Memory B cell (primary cell): ENCODE measurements at places on chromosomes 7 and 10.

GRCh38 chr7:51701935-51702334 lies 385.3 kb upstream of the COBL start:
- DNase-seq, result no peak

DNA sequence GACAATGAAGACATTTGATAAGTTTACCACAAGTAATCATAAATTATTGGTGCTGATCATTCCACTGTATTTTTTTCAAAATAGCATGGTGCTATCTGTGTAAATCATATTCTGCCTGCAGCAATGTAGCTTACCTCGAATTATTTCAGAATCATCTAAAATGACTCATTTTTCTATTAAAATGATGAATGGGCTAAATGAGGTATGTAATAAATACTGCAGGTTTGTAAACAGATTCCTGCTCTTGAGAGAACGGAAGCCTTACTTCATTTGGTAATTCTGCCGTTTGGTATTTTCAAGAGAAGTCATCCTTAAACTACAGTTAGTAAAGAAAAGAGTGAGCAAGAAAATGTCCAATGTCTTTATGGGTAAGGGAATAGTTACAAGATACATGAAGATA lies 115.9 kb downstream of the CHCHD3 start:
- DNase-seq, result no peak

DNA sequence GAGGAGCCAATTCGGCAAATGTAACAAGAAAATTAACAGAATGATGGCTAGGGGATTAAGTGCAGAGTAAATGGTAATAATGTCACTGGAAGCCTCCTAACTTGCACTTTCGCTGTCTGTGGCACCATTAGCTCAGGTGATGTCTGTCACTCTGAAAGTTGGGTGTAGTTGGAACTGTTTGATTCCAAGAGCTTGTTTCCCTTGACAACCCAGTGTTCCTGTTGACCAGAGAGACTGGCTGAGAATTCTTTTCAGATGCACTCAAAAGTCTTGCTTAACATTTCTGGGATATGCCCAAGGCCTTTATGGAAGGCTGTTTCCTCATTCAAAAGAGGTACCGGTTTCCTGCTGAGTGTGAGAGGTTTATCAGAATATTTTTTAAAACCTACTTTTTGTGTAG lies 49.6 kb downstream of the PLPP4 start:
- DNase-seq, result no peak

GRCh38 chr7:104943502-104944343 lies 70.3 kb upstream of the KMT2E start:
- peak; percentile 35 for DNase-seq

DNA sequence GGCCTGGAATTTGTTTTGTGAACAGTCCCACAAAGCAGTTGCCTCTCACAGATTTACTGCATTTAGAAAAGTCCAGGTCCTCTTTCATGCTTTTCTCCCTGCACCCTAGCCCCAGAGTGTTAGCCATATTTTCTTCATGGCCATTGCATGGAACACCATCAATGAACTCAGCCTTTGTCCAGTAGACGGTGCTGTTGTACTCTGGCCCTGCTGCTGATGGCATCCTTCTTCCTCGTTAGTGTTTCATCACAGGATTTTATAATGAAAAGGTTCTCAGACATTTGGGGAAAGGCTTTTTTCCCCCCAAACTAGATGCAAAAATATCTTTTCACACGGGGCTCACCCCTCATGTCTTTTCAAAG lies 93.0 kb upstream of the SLC25A13 start:
- no peak for DNase-seq

GRCh38 chr7:110205899-110206298 lies 885.0 kb upstream of the LRRN3 start:
- DNase-seq, result no peak

DNA sequence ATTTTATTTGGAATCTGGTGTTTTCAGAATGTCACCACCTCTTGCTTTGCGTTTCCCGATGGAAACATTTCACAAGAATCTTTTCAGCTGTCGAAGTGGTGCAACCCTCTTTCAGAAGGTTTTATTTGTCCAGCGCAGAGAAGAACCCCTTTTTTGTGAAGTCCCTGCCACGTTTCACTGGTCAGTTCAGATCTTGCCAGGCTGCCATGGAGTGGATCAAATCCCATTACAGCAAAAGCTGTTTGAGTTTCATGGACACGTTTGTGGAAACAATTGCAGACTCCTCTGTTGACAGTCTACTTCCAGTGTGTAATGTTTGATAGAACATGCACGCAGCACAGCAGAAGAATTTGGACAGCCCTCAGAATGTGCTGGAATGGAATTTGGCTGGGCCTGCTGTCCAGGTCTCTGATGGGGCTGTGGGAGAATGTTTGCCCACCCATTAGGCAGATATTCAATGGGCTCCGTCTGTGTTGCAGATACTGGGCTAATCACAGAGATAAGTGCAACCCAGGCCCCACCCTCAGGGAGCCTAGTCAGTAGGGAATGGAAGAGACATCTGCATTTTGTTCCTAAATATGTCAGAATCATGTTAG lies 143.2 kb downstream of the GRK5 start:
- DNase-seq, result no peak

DNA sequence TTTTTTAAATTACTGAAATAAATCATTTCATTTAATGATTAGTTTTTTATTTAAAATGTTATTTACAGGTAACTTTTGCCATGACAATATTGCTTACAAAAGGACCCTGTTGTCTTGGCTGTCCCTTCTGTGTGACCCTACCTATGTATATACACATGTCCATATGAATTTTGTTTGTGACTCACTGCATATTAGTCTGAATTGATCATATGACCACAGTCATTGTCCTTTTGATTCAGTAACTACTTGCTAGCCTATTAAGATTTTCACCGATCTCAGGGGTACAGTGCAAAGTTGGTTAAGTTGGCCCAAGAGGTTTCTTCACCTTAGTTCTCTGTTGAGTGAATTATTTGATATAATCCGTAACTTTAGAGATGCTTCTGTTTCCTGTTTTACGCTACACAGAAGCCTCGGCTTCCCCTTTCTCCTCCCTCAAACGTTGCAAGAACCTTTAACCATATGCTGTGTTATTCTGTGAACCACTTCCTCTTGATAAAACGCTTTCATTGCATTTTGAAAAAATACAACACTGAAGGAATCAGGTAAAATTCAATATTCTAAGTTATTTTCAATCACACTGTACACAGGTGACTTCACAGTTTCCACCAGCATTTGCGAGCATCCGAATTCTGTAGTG lies 43.9 kb downstream of the APBB1IP start:
- peak; percentile 56 for DNase-seq

DNA sequence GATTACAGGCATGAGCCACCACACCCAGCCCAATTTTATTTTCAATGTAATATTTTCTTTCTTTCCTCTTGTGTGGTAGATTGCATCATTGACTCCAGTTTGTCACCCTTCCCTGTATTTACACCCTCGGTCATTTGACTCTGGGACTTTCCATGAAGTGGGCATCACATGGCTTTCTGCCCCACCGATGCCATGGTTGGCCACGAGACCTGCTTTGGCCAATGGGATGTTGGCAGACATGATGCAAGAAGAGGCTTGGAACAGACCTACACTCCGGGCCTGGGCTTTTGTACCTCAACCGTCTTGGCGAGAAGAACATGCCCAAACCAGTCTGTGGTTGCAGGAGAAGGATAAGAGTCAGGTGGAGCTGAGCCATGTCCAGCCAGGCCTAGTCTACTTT lies 38.8 kb upstream of the CACUL1 start:
- no peak for DNase-seq

- no peak for DNase-seq
These were observed 57.6 kb downstream of the MEOX2 start for GRCh38 chr7:15628876-15629275.

GRCh38 chr10:14385596-14386593 lies 55.2 kb upstream of the FRMD4A start:
- no peak for DNase-seq

- DNase-seq, result no peak
These were observed 47.0 kb downstream of the SRI start for GRCh38 chr7:88172842-88173241.

GRCh38 chr10:101380353-101381017 lies 26.5 kb downstream of the BTRC start:
- DNase-seq, result no peak

GRCh38 chr7:46256870-46257661 lies 336.0 kb upstream of the IGFBP3 start:
- no peak for DNase-seq

DNA sequence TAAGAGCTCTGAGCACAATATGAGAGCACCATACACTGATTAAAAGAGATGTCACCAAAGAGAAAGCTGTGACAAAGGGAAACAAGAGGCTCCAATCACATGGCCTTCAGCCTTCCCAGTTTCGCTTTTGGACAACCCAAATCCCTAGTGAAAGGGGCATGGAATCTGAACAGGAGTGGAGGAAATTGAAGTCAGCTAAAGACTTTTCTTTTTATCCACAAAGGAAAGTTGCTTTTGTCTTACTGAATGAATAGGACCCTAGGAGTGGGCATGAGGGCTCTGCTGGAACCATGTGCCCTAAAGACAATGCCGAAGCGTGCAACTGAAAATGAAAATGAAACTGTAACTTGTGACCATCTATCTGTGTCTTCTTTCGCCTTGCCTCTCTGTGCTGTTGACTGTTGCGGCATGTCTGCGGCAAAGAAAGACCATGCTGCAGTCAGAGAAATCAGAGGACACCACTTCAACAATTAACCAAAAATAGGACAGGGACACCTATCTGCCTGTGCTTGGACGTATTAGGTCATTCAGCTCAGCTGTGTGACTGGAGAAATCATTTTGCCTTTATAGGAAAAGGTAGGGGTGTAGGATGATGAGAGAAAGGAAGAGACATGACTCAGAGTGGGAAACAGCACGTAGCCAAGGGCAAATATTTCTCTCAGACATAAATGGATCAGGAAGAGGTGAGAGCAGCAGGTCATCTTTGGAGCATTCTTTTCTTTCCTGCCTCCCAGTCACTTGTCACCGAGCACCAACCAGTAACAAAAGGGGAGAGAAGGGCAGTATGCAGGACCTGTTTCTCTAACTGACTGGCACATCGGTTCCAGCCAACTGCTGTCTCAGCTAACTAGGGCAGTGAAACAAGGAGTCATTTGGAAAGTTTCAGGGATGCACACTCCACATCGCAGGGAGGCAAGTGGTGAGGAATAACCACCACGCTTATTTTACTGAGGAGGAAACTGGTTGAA lies 12.3 kb downstream of the CAV2 start:
- peak; percentile 22 for DNase-seq

DNA sequence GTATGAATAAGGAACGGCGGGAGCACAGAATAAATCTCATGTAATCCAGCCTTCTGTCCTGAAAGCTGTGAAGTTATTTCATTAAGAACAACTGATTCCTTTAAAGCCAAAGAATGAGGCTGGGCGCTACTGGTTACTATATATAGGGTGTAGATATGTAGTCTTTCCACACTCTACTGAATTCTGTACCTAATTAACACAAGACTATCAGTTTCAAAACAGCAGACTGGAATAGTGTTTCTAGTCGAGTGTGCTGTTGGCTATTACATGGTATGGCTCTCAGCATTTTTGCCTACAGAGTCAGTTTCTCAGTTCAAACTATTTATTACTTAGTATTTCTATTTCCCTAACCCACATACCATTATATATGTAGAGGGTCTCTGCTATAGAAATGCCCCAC lies 163.3 kb downstream of the THSD7A start:
- DNase-seq, result no peak

- DNase-seq, result no peak
These were observed 168.5 kb downstream of the NOC3L start for GRCh38 chr10:94194256-94194655.

- DNase-seq, result no peak
These were observed 39.1 kb upstream of the FGL2 start for GRCh38 chr7:77238703-77239136.

- no peak for DNase-seq
These were observed 336.6 kb downstream of the HPSE2 start for GRCh38 chr10:98899018-98899417.

GRCh38 chr10:133143200-133143533 lies 16.9 kb upstream of the KNDC1 start:
- no peak for DNase-seq
